Activated T-cell treated with anti-CD3 and anti-CD28 coated beads for 48 hours (primary cell): ENCODE measurements at places on chromosomes 2 and 18.

DNA sequence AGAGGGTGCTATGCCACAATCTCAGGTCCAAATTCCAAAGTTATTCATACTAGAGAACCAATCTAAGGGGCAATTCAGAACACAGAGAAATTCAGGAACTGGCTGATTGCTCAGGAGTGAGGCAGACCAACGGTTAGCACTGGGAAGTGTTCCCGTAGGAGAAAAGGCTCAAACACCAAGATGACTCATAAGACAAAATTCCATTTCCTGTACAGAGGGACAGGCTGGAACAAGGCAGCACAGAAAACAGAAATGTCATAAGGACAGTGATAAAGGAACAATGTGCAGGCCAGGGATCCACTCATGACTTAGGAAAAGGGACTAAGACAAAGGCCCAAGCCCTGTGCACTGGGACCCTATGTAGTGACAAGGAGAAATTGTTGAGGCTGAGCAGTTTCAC, 54.2 kb downstream of the PDE1A start:
- DNase-seq, result no peak

- DNase-seq, result no peak
These were observed 151.6 kb upstream of the ZNF236 start for GRCh38 chr18:76670564-76671288.

- DNase-seq, result no peak
These were observed 248.5 kb downstream of the ZNF516 start for GRCh38 chr18:76246590-76246989.

GRCh38 chr2:36734304-36734703, 37.8 kb downstream of the VIT start:
- no peak for DNase-seq

GRCh38 chr18:48798334-48799245, 152.2 kb downstream of the SMAD7 start:
- no peak for DNase-seq

DNA sequence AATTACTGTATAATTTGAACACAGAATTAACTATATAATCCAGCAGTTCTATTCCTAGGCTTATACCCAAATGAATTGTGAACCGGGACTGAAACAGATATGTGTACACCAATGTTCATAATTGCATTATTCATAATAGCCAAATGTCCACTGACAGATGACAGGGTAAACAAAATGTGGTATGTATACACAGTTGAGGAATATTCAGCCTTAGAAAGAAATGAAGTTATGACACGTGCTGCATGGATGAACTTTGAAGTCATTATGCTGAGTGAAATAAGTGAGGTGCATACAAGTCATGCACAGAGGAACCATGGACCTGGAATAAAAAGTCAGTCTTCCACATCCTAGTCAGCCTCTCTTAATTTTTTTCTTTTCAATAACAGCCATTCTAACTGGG, 91.9 kb downstream of the SH3RF3 start:
- no peak for DNase-seq

GRCh38 chr2:172496160-172496608, 59.7 kb upstream of the PDK1 start:
- DNase-seq, result no peak

GRCh38 chr2:18924386-18924785, 335.0 kb upstream of the NT5C1B start:
- DNase-seq, result no peak

DNA sequence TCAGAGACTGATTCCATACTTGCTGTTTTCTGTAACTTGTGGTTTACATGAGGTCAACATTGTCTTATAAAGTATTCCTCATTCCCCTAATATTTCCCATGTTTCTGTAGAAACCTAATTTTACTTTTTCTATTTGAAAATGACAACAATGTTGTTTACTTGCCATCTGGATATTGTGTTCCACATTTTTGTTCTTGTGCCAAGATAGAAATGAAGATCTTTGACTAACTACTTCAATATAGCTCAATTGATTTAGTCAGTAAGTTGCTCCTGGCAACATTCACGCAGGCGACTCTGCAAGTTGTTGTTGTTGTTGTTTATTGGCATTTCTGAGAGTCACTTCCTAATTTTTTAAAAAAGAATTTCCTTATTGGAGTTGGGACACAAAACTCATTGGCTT, 69.5 kb downstream of the CAVIN2 start:
- DNase-seq, result no peak

DNA sequence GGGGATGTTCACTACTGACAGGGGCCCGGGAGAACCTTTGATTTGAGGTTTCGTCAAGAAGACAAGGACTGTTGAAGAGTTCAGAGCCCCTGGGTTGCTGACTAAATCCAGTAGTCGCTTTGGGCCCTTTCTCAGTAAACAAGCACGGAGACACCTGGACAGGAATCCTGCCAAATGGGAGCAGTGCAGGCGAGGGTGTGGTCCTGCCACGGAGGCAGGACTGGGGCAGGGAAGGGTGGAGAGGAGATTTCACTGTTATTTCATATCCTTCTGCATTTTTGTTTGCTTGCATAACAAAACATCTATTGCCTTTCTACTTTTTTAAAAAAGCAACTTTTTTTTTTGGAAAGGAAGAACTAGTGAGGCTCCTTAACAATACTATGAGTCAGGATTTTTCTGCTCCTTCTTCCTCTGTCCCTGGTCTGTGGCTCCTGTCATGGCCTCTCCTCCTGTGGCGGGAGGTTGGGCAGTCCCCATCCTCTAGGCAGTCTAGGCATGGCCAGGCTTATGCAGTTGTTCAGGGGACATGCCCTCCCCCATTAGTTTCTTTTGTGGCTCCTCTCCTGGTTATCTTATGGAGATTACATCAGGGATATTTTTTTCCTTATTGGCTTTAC, 57.7 kb downstream of the ARHGEF4 start:
- no peak for DNase-seq

DNA sequence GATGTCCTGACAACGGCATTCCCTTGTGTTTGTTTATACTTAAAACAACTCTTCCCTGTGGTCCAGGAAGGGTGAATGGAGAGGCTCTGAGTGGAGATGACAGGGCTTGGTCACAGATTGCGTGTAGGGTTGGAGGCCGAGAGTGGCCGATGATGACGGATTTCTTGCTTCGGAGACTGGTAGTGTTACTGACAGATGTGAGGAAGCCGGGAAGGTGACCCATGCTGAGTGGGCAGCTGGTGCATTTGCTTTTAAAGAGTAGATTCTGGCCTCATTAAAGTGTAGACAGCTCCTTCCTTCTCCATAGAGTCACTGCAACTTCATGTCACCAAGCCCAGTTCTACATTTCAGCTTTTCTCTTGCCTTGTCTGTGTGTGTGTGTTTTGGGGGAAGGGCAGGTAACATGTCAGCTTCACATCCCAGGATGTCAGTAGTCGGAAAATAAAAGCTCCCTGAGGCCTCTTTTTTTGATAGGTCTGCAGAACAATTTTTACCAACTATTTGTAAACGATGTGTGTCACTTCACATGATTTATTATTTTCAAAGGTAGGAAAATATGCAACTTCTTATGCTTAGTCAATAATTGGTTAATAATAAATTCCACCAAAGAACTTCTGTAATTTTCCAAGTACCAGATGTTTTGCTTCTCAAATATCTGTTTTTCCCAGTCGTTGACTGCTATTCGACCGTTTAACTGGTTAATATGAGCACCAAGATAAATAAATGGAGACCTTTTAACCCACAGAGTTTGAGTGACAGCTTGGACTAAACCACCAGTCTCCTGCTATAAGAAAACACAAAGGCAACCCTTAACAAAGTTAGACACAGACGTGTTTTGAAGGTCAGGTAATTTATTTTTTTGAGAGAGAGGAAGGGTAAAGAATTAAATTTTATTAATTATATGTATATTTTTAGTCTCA, 436.9 kb downstream of the SLC4A3 start:
- DNase-seq, result no peak

DNA sequence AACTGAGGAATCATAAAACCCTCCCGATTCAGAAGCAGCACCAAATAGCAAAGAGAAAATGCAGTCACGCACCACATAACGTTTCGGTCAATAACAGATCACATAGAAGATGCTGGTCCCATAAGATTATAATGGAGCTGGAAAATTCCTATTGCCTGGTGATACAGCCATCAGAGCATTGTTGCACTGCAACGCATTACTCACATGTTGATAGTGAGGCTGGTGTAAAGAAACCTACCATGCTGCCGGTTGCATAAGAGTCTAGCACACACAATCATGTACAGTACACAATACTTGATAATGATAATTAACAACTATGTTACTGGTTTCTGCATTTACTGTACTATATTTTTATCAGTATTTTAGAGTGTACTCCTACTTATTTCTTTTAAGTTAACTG, 32.5 kb downstream of the RNF152 start:
- DNase-seq, result no peak

- DNase-seq, result no peak
These were observed 44.1 kb downstream of the NCK2 start for GRCh38 chr2:105788670-105789290.

GRCh38 chr2:54559006-54559445, 102.9 kb downstream of the SPTBN1 start:
- DNase-seq, result no peak

DNA sequence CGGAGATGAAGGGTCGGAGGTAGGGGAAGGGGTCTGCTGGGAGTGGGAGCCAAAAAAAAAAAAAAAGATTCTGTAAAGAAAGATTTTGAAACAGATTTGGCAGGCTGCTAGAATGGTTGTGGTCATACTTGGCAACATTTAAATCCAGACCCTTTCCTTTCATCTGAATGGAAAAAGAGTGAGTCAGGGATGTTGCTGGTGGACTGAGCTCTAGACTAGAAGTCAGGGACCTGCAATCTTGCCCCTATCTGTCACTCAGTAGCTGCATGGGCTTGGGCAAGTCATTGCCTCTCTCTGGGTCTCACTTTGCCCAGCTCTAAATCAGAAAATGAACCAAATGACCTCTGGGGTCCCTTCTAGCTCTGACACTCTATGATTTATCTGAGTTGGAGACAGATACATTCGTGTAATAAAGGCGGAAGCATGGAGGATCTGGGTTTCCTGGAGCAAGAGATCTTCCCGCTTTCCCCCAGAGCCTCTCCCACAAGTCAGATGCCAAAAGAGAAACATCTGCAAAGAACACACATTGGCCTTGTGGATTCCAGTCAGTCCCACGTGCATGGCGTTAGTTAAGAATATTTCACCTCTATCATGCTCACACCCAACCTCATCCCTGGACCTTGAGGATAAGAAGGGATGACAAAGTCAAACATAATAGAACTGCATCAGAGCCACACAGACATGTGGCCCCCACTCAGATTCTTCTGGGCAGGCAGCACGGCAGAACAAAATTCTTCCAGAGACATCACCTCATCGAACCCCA, 58.5 kb downstream of the ADD2 start:
- DNase-seq, result no peak

DNA sequence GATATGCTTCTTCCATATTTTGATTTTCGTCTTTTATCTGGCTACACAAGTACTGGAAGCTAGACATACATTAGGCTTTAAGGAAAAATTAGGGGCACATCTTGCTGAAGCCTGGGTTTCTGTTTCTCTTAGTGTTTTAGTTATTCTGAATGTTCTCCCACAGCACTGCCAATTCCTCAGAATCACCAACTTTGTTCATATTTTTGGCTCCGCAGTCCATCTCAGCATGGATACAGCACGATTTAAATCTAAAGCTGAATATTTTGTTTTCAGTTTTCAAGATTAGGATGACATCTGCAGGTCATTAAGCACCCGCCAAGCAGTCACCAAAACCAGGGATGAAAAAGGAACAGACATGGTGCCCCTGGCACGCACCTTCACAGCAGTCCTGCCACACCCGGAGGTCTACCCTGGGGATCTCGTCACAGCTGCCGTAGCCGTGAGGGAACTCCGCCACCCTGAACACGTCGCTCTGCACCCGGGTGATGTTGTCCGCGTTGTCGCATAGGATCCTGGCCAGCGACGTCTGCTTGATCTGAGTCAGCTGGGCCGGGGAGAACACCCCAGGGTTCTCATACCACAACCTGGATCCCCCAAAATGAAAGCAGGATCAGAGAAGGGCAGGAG, 101.2 kb downstream of the PXDN start:
- no peak for DNase-seq

GRCh38 chr2:233457356-233457755, 103.1 kb downstream of the DGKD start:
- DNase-seq, result no peak

GRCh38 chr2:237904831-237905599, 45.6 kb downstream of the RAMP1 start:
- DNase-seq, result no peak

DNA sequence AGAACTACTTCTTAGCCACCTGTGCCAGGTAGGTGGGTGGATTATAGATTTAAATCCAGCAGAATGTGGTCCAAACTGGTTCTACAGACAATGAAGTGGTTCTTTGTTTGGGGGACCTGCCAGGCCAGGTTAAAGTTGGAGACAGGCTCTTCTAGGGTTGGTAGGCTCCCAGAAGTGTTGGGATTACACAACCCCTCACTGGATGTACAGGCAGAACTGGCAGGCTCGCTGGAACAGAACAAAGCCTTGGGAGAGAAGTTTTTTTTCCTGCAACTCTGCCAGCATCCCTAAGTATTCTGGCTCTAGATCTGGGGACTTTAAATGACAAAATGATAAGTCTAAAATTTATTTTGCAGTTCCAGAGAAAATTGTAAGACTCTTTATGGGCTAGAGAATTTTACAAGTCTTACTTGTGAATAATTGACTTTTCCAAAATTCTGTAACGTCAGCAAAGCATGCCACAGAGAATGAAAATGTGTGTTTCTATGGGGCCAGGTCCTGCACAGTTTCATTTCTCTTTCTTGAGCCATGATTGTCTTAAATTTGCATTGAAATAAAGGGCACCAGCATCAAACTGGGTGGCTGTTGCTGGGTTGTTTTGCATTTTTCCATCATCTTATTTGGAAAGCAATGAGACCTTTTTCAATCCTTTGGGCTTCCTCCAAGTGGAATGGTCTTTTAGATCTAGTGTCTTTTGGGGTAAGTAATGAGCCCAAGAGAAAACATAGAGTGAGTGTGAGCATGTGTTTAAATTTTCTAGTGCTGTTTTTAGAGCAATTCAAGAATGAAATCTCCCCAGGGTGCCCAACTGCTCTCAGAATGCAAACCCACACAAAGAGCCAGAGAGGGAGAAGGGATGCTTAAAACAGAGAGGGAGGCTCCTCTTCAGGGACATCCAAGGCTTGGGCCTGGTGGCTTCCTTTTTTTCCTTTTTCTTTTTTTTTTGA, 32.4 kb upstream of the ATL2 start:
- no peak for DNase-seq

DNA sequence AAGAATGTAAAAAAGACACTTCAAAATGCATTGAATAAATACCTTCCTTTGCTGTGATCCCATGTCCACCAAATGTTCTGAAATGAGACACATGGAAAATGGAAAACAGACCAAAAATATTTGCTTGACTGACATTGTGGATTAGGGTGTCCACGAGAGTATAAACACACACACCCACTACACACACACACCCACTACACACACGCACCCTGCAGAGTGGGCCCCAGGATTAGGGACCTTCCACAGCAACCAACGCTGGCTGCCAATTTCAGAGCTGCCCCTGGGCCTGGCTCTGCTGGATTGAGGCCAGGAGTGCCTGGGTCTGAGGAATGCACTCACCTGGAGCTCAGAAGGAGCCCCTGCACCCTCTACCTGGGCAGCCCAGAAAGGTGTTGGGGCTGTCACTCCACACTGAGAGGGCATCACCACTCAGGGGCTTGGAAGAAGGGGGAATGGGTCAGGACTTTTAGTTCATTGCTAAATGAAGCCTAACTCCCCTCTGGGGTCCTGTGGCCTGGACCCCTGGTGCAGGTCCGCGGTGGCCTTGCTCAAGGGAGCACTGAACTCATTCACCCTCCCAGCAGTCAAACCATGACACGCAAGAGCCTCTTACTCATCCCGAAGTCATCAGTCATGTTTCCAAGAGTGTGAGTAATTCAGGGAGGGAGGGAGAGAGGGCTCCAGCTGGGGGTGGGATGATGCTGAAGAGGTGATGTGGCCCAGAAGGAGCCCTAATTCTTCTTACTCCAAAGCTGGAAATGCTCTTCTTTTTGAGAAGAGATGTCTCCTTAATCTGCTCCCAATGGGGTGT, 50.2 kb upstream of the PLB1 start:
- DNase-seq, result peak; percentile 56
